Stimulated activated memory B cell treated with anti-CD40 and anti-IgM and Interleukin-4, amounts not matched to agents 10 μg/mL and 1 μg/mL and 100 μg/mL, for 72 hours (primary cell): ENCODE measurements at places on chromosomes 7 and 10.

DNA sequence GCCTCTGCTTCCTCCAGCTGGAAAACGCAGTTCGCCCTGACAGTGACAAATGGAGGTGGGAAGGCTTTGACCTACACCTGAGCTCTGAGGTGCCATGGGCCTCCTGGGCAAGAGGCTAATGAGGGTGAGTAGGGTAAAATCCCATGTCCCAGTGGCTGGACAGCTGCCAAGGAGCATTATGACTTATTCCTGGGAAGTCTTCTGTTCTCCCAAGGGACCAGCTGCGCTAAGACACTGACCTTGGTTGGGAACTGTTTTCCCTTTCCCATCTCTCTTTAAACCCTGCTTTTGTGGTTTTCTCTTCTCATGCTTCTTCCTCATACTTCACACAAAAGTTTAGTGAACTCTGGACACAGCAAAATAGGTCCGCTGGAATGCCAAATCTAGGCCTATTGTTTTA, 72.6 kb downstream of the COPG2 start:
- no peak for ATAC-seq

DNA sequence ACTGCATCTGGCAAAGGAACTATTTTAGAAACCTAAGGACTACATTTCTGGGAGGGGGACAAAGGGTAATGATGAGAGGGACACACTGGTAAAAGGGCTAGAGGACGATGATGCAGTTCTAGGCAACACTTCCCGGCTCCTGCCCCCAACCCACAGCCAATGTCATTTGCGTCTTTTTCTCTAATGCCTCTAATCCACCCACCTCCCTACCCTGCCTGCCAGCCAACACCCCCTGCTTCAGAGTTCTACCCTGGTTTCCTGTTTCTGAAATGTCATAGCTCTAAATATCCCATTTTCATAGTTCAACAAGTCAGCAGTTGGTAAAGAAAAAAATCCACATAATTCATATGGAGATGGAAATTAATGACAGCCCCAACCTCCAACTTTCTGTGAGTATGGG, 79.0 kb downstream of the KIAA1549 start:
- ATAC-seq, result no peak

- ATAC-seq, result no peak
Measured at GRCh38 chr7:6020371-6021286, 10.5 kb upstream of the ANKRD61 start.

GRCh38 chr10:77189075-77189474, 448.5 kb downstream of the KCNMA1 start:
- no peak for ATAC-seq
